ENCODE measurements at places on chromosomes 12 and 14. TPM values are rescaled to one million over a fixed set of nuclear protein-coding genes. Genes with fewer than 3 reads are reported as not detected.

The HOXC6 gene
- total RNA-seq = not detected

The KSR2 gene
- 0.08 TPM for total RNA-seq

The SLC25A21 gene
- total RNA-seq = not detected

The AEBP2 gene
- 53.9 TPM for total RNA-seq

The HOXC10 gene
- total RNA-seq = not detected

The KRT6A gene
- total RNA-seq = not detected

The PSMC6 gene
- 132 TPM for total RNA-seq

The PLEKHD1 gene
- total RNA-seq = not detected

The SSPN gene
- not detected for total RNA-seq

The HOXC11 gene
- not detected for total RNA-seq

The IL26 gene
- total RNA-seq = 8.1 TPM

The IL31 gene
- 5.5 TPM for total RNA-seq

The SERPINA10 gene
- total RNA-seq = not detected

The MIP gene
- total RNA-seq = not detected

The KRT74 gene
- not detected for total RNA-seq

The FOXA1 gene
- not detected for total RNA-seq

The SCNN1A gene
- total RNA-seq = 0.05 TPM

The MSRB3 gene
- not detected for total RNA-seq

The TGFB3 gene
- 3.0 TPM for total RNA-seq

The SSTR1 gene
- total RNA-seq = not detected

The ISCA2 gene
- total RNA-seq = 18.8 TPM

The KRT79 gene
- total RNA-seq = not detected

The AICDA gene
- not detected for total RNA-seq

The MAPK1IP1L gene
- 141 TPM for total RNA-seq

The C14orf180 gene
- total RNA-seq = not detected

The GSG1 gene
- not detected for total RNA-seq

The SPATS2 gene
- total RNA-seq = 12.0 TPM

The BIN2 gene
- 40.9 TPM for total RNA-seq

The TAS2R30 gene
- 4.5 TPM for total RNA-seq

The PPP1R1A gene
- total RNA-seq = not detected

The ZNF385A gene
- total RNA-seq = 0.99 TPM

The AQP6 gene
- not detected for total RNA-seq

The RFX4 gene
- not detected for total RNA-seq

The KRT71 gene
- not detected for total RNA-seq

The HAL gene
- total RNA-seq = 0.37 TPM

The KIF5A gene
- 2.4 TPM for total RNA-seq

The RDH12 gene
- not detected for total RNA-seq

The ACSS3 gene
- total RNA-seq = not detected

The C12orf50 gene
- total RNA-seq = 0.07 TPM

The TSPAN11 gene
- not detected for total RNA-seq

The ITGB7 gene
- 266 TPM for total RNA-seq

The ALDH1L2 gene
- 1.1 TPM for total RNA-seq

The EXD2 gene
- total RNA-seq = 6.5 TPM

The ATP2A2 gene
- 211 TPM for total RNA-seq
